ENCODE measurements at places on chromosomes 16 and 17.

DNA sequence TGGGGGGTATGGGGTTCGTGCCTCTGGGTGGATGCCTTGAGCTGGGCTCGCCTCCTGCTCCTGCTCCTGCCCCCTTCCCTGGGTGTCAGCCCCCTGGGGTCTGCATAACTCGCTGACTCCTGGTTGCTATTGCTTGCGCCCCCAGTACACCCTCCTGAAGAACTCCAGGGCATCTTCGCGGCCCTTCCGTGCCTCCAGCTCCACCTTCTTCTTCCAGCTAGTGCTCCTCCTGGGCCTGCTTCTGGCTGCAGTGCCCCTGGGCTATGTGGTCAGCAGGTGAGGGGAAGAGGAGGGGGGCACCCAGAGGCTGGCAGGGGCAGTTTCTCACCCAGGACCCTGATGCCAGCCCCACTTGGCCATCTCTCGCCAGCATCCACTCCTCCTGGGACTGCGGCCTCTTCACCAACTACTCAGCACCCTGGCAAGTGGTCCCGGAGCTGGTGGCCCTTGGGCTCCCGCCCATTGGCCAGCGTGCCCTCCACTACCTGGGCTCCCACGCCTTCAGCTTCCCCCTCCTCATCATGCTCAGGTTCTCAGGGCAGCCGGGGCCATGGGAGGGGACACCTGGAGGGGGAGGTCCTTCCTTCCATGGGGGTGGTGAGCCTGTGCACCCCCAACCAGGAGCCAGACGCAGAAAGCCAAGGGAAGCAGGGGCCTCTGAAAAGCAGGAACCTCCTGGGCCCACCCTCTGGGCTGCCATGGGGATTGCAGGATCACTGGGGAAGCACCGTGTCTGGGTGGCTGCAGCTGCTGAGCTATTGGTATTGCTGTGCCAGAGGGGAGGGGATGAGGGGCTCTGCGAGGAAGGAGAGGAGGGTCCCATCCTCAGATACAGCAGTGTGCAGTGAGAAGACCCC lies 7.8 kb upstream of the C17orf99 start:
- DNase-seq, result no peak

DNA sequence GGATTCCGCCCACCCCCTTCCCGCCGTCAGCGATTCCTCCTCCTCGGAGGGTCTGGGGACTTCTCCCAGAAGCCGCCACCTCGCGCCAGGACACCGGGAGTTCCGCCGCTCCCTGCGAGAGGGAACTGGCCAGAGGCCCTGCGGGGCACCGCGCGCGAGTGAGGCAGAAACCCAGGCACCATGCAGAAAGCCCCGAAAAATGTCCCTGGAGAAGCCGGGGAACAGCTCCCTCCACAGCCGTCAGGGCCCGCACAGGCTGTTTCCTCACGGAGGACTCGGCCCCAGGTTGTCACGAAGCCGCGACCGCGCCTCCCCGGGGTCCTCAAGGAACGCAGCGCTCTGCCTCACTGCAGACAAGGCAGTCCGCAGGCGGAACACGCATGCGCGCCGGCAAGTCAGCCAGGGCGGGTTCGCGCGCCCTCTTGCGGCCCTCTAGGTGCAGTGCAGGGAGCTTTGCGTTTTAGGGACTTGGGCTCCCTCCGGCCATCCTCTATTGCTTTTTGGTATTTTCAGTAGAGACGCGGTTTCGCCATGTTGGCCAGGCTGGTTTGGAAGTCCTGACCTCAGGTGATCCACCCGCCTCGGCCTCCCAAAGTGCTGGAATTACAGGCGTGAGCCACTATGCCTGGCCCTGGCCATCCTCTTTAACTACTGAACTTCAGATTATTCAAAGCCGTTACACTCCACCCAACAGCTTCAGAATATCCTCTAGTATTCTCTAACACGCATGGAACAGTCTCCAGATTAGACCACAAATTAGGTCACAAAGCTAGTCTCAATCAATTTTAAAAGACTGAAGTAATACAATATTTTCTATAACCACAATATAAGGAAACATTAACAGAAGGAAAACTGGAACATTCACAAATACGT lies 20.3 kb upstream of the ZNF287 start:
- peak; percentile 88 for DNase-seq

GRCh38 chr16:21033704-21034103 lies 116.9 kb downstream of the DNAH3 start:
- DNase-seq, result no peak

DNA sequence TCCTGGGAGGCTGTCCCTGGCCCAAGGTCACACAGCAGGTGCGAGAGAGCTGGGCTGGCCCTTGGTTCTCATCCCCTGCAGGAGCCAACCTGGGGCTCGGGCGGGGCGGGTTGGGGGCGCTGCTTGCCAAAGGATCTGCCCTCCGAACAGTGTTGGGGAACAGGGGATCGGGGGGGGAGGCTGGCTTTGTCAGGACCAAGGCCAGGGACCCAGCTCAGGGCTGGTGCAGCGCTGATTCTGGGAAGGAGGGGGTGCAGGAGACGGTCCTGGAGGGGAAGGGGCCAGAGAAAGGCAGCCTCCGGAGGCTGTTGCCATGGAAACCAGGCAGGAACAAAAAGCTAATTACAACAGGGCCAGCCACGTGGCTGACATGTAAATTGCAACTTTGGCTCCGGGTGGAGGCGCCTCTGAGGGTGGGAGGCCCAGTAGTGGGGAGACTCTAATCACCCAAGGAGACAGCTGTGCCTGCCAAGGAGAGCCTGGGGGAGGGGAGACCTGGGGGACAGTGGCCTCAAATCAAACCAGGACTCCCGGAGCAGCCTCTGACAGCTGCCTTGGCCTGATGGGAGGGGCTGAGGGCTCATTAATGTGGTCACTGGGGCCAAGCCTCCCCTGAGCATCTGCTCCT lies 1.3 kb downstream of the TUBB3 start:
- DNase-seq, result no peak

DNA sequence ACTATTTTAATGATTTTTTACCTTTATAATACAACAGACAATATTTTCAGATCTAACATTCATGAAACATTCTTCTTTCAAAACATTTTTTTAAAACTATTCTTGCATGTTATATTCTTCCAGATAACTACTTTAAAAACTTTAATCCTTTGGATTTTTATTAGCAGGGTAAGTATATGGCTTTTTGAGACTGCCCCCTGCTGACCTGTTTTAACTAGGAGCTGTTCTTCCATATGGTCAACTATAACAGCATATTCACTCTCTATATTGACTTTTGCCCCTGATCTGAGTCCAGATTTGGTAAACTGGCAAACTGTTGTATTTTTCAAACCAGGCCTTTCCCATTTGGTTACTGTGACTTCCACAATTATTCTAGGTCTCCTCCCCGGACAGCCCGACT lies 16.5 kb downstream of the ZNF18 start:
- no peak for DNase-seq
